ENCODE measurements at places on chromosomes 2 and 18.
A peak's percentile ranks its signal among the peaks of the same experiment; 100 is the strongest.

DNA sequence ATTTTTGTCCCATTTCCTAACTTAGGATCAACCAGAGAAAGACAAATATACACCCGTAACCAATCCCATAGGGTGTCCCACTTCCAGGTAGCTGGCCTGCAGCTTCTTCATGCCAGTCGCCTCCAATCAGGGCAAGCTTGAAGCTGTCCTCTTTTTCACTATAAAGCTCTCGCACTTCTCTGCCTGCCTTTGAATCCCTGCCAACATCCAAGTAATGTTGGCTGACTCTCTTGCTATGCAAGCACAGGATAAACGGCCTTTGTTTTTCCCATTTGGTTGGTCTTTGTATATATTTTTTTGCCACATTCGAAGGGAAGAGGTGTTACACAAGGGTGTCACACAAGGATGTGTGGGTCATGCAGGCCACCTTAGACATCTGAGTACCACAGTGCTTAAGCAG lies 388.8 kb downstream of the CBLN2 start:
- no peak for DNase-seq

DNA sequence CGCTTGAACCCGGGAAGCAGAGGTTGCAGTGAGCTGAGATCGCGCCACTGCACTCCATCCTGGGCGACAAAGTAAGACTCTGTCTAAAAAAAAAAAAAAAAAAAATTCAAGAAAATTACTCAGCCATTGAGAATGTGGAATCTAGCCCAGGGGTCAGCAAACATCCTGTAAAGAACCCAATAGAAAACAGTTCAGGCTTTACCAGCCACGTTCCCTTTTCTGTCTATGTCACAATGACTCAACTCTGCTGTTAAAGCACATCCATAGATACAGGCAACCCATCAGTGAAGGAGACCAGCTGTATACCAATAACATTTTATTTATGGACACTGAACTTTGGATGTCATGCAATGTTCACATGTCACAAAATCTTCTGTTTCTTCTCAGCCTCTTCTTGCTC lies 435.6 kb upstream of the GYPC start:
- no peak for DNase-seq

- no peak for DNase-seq
Measured at GRCh38 chr18:10138719-10139118, 224.9 kb downstream of the VAPA start.

GRCh38 chr2:237876532-237876931 lies 17.1 kb downstream of the RAMP1 start:
- DNase-seq: no peak

GRCh38 chr2:196511258-196512168 lies 128.0 kb upstream of the CCDC150 start:
- DNase-seq: no peak

- DNase-seq: peak; percentile 50
Measured at GRCh38 chr18:35580701-35581539, 620 bp upstream of the GALNT1 start.

GRCh38 chr2:141888987-141889555 lies 241.7 kb downstream of the LRP1B start:
- DNase-seq: no peak
